Activated T-cell treated with anti-CD3 and anti-CD28 coated beads for 48 hours (primary cell): ENCODE measurements at places on chromosomes 13 and 19.
A peak's percentile ranks its signal among the peaks of the same experiment; 100 is the strongest.

DNA sequence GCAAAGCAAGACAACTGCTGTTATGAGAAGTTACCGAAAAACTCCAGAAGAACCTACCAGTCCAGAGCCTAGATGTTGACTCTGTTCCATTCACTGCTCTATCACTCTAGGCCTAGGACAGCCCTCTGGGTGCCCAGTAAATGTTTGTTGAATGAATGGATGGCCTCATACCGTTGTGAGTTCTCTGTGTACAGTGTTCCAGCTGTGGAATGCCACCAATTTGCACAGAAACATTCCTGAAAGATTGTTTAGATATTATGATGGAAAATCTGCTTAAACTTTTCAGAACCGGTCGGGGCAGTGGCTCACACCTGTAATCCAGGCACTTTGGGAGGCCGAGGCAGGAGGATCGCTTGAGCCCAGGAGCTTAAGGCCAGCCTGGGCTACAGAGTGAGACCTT is 1.3 kb upstream of the FBL start:
- no peak for DNase-seq

- DNase-seq, result peak; percentile 65
Measured at GRCh38 chr19:45403781-45404556, 900 bp downstream of the PPP1R13L start.

GRCh38 chr19:36121486-36122124 is 6.3 kb downstream of the TBCB start:
- no peak for DNase-seq

DNA sequence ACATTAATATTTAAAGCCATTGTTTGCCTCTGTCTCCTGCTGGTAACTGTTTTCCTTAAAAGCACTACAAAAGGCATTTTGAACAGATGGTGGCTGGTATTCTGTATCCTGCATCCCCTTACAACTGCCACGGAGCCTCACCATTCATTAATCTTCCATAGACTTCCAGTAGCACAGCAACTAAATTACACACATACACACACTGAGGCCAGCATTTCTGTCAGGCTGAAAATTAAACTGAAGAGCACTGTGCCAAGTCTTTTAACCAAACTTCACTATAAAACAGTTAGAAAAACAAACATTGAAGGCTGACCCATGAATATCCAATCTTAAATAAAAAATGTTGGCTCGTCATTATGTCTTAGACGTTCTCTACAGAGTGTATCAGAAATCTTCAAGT is 697.8 kb downstream of the DACH1 start:
- DNase-seq, result no peak

GRCh38 chr19:5534787-5535586 is 32.8 kb downstream of the TINCR start:
- peak; percentile 6 for DNase-seq

GRCh38 chr13:24232474-24232873 is 72.0 kb downstream of the SPATA13 start:
- DNase-seq, result no peak

- DNase-seq, result no peak
Measured at GRCh38 chr19:29409076-29409862, 116.5 kb upstream of the VSTM2B start.
